ENCODE measurements at places on chromosomes 5 and 9.

DNA sequence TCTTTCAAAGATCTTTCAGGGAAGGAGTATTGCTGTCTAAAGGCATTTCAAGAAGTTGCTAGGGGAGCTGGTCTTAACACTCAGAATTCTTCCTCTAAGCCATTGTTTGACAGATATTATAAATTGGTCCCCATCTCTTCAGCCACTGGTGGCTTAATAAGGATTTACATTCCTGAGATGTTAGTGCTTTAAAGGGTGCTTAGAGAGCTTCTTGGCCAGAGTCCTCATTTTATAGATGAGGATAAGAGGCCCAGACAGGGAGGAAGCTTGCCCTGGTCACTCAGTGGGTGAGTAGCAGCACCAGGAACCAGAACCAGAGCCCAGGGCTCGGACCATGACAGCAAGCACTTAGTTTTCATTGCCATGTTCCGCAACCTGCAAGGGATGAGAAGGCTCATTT, 53.2 kb downstream of the GALNT10 start:
- no peak for DNase-seq

DNA sequence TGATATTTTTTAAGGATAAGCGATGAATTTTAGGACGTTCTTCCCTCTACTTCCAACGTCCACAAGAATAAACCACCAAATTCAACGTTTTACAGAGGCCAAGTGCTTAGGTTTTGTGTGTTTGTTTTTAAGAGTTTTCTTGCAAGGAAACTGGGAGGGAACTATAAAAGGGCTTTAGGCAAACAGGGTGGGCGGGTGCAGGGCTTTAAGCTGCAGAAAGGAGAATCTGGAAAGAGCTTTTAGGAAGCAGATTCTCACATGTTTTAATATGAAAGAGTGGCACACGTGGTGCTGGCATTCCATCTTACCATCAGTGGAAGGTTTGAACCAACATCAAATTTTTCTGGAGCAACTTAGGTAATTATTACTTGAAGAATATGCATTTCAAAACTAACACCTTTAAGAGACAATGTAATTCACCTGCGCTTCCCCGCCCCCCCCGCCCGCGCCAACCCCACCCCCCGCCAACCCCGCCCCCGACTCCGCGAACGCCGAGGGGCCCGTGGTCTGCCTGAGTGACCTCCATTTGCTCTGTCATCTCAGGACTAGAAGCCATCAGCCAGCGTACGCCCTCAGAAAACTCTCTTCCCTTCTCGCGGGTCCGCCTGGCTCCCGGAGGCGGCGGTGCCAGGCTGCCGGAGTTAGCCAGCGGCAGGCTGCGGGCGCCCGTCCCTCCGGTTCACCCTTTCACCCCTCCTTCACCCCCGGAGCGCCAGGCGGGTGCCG, 911 bp upstream of the PIK3R1 start:
- DNase-seq: no peak

- no peak for DNase-seq
These were observed 358.8 kb downstream of the MAN2A1 start for GRCh38 chr5:110048491-110048890.

GRCh38 chr9:114401344-114401743, 13.6 kb upstream of the AKNA start:
- DNase-seq: no peak

DNA sequence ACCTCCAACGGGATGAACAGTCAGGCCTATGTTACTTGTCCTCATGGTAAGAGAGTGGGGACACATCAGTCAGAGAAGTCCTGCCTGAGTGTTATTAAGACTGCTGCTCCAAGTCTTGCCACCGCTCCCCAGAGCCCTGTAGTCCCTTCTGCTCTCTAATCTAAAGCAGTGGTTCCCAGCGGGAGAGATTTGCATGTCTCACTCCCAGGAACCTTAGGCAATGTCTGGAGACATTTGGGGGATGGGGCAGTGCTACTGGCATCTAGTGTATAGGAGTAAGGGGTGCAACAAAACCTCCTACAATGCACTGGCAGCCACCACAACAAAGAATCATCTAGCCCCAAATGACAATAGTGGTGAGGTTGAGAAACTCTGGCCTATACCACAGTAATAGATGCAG, 2.6 kb upstream of the SVEP1 start:
- DNase-seq: no peak

DNA sequence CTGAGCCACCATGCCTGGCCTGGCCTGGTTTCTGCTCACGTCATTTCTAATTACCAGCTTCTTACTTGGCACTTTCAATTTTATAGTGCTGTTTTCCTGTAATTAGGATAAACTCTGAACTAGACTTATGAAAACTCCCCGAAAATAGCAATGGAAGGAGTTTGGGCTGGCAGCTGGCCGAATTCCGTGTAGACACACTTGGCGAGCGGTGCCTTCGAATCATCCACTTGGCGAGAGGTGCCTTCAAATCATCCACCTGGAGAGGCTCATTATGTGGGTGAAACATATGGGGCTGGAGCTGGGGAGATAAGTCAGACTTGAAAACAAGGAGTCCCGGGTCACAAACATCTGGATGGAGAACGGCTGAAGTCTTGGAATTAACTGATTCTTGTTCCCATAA, 203.7 kb downstream of the ROR2 start:
- DNase-seq: no peak

DNA sequence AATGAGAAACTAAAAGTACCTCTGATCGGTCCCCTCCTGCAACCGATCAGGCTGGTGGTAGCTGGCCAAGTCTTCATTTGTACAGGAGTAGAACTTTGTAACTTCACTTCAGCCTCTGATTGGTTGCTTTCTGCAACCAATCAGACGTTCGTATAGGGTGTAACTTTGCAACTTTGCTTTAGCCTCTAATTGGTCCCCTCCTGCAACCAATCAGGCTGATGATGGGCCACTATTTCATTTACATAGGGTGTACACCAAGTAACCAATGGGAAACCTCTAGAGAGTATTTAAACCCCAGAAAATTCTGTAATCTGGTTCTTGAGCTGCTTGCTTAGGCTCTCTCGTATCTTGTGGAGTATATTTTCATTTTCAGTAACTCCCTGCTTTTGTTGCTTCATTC, 445.5 kb downstream of the MED10 start:
- no peak for DNase-seq

DNA sequence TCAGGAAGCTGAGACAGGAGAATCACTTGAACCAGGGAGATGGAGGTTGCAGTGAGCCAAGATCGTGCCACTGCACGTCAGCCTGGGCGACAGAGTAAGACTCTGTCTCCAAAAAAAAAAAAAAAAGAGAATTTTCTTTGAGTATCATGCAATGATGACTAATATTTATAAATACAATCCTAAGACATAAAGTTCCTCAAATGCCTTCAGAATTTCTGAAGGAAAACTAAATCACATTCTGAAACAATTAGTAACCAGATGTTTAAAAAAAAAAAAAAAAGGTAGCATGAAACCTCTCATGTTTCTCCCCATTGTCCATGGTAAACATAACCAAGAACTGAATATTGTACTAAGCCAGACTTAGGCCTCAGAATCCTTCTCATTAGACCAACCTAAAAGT, 23.1 kb downstream of the MLLT3 start:
- DNase-seq: no peak

Measured in aorta (tissue), 5 donors.